ENCODE measurements at places on chromosomes 5 and 9.

DNA sequence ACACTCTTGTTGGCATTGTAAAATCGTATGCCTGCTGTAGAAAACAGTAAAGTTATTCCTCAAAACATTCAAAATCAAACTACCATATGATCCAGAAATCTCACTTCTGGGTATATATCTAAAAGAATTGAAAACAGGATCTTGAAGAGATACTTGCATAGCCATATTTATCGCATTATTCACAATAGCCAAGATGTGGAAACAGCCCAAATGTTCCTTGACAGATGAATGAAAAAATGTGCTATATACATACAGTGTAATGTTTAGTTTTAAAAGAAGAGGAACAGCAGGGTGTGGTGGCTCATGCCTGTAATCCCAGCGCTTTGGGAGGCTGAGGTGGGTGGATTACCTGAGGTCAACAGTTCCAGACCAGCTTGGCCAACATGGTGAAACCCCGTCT, 234.1 kb upstream of the DAB2 start:
- DNase-seq, result no peak

DNA sequence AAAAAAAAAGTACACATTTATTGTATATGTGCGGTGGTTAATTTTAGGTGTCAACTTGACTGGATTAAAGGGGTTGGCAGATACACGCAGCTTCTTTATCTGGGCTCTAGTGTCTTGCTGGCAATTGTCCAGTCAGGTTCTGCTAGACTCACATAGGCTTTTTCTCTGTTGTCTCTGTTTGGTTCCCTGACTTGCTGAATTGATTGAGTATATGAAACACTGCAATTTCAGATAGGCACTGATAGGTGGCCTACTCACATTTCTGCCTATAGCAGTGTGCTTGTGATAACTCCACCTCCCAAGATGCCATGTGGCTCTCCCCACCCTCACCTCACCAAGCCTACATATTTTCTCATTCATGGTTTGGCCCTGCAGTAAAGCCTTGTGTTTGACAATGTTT, 52.5 kb downstream of the AOPEP start:
- no peak for DNase-seq

- no peak for DNase-seq
Measured at GRCh38 chr9:118567861-118568260, 801.4 kb downstream of the BRINP1 start.

GRCh38 chr9:122930541-122931225, 629 bp downstream of the ZBTB26 start:
- DNase-seq, result no peak

GRCh38 chr5:130024006-130024405, 119.7 kb downstream of the CHSY3 start:
- DNase-seq, result no peak

DNA sequence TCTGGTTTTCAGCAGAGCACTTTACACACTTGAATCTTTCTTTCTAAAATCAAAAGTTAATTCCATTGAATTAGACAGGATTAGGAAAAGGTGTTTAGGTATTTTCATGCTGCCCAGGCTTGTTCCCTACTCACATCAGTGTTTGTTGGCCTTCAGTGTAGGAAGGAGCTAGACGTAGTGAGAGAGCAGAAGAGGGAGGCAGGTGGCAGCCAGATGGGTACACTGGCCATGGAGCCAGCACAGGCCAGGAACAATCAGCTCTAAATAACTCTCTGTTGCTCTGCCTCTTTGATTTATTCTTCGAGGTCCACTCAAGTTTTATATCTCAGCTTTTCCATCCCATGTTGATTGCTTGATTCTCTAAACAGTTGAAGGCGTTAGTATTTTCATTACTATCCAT, 529.6 kb downstream of the PSAT1 start:
- DNase-seq, result no peak

GRCh38 chr5:171291371-171291770, 17.7 kb upstream of the TLX3 start:
- no peak for DNase-seq

- DNase-seq, result no peak
Measured at GRCh38 chr5:6484446-6484845, 35.8 kb downstream of the UBE2QL1 start.

DNA sequence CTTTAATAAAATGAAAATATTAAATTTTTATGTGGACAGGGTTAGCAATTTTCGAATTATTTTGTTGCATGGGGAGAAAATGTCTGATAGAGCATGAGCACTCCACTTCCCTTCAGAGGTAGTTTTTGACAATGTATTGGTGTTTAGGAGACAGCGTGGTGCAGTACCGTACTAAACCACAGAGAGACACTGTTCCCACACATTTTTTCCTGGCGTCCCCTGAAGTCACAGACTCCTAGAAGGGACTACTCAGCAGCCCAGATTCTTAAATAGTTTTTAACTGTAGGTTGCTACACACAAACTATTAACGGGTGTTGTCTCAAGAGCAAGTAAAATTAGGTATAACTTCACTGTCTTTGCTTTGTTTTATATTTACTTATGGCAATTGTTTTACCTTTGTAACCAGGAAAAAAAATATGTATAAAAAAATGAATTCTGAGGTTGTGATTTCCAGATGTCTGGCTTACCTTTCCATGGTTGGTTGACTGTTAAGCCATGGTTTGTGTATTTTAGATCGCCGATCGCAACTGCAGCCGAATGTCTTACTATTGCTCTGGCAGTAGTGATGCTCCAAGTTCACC, 171.2 kb downstream of the DOCK8 start:
- peak; percentile 69 for DNase-seq

DNA sequence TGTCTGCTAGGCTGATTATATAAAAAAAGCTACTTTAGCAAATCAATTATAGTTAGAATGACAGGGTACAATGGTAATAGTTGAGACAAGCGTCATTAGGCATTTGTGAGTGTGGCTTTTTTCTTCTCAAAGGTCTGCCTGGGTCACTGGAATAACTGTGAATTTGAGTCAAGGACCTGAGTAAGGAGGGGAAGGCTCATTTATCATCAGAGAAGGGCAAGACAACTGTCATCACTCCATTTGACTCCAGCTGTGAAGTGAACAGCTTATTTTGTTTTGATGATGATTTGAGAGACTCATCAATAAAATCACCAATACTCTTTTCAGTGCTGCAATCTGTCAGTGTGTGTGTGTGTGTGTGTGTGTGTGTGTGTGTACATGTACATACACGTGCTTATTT, 118.6 kb downstream of the MAT2B start:
- DNase-seq, result no peak

- peak; percentile 31 for DNase-seq
Measured at GRCh38 chr9:37324261-37324683, 98.2 kb upstream of the GRHPR start.

- no peak for DNase-seq
Measured at GRCh38 chr5:139820130-139820529, 24.5 kb downstream of the PSD2 start.

DNA sequence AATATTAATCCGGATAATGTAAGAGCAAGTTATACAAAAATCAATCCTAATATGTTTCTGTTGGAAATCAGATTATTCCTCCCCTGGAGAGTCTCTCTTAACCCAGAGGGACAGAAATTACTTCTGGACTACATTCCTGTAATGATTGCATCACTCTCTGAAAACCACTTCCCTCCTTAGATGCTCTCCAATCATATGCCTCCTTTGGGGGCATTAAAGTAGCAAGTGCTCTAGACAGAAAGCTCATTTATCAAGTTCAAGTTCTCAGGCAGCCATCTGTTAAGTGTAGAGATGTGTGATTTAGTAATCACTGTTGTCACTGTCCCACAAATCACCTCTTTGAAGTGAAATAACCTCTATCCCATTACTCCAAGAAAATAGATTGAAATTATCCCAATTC, 247.1 kb downstream of the SLCO4C1 start:
- DNase-seq, result peak; percentile 28

GRCh38 chr9:84471816-84472215, 131.3 kb upstream of the SLC28A3 start:
- DNase-seq, result no peak

DNA sequence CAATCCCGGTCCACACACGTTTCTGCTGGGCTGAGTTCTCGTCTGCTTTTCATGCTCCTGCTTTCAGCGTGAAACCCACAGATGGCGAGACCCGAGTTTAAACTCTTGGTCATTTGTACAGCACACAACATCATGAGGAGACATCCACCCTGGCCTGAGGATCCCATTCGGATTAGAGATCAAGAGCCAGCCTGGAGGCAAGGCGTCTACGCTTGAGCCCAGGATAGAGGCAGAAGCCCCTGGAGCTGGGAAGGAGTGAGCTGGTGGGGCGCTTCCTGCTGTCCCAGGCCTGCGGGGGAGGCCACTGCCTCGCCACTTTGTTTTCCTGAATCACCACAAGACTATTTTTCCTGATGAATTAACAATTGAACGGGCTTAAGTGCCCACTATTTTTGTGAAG, 281.9 kb upstream of the IRX4 start:
- DNase-seq, result no peak

- DNase-seq, result no peak
Measured at GRCh38 chr5:150473673-150474358, 24.3 kb upstream of the RPS14 start.

DNA sequence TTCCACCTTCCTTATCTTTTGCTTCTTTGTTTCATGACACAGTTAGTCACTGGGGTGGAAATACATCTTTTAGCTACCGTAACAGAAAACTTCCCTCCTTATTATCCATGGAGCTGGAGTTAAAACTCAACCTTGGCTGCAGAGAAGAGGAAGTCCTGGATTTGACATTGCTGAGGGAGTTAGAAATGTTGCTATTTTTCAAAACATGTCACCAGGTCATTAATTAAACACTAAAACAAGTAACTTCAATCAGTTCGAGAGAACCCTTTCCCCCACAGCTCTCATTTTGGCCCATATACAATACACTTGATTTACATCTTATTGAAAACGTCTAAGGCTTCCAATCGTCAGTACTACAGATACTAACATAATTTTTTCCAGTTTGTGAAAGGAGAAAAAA, 237.9 kb upstream of the CD180 start:
- no peak for DNase-seq

- no peak for DNase-seq
Measured at GRCh38 chr5:52956915-52957747, 32.0 kb upstream of the ITGA2 start.

All from D341Med (cell line).